Stimulated activated CD8-positive, alpha-beta memory T cell treated with anti-CD3 and anti-CD28 coated beads, Interleukin-4, amount 100 ng/mL, for 1 hour (primary cell): ENCODE measurements at places on chromosomes 16 and 17.

GRCh38 chr16:24151482-24151939 is 104.6 kb upstream of the CACNG3 start:
- no peak for DNase-seq

DNA sequence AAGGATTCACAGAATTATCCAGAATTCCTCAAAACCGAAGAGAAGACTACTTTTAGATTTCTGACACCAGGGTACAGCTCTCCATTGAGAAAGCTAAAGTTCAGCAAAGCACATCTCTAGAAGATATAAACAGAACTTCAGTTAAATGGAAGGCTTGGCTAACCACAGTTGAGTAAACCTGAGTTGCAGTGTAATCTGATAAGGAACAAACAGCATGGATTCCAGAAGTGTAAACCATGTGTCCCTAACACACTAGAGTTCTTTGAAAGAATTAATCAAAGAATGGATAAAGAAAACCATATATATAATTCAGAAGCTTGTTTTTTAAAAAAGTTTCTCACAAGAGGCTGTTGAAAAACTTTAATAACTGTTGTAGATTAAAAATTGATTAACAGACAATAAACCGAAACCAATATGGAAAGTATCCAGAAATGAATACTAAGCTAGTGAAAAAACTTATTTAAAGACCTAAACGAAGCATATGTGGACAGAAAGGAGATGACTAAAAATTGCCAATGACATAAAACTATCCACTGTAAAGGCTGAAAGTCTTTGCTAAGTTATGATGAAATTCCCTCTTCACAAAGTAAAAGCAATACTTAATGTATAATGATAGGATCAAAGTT is 4.3 kb downstream of the RNF43 start:
- no peak for DNase-seq

DNA sequence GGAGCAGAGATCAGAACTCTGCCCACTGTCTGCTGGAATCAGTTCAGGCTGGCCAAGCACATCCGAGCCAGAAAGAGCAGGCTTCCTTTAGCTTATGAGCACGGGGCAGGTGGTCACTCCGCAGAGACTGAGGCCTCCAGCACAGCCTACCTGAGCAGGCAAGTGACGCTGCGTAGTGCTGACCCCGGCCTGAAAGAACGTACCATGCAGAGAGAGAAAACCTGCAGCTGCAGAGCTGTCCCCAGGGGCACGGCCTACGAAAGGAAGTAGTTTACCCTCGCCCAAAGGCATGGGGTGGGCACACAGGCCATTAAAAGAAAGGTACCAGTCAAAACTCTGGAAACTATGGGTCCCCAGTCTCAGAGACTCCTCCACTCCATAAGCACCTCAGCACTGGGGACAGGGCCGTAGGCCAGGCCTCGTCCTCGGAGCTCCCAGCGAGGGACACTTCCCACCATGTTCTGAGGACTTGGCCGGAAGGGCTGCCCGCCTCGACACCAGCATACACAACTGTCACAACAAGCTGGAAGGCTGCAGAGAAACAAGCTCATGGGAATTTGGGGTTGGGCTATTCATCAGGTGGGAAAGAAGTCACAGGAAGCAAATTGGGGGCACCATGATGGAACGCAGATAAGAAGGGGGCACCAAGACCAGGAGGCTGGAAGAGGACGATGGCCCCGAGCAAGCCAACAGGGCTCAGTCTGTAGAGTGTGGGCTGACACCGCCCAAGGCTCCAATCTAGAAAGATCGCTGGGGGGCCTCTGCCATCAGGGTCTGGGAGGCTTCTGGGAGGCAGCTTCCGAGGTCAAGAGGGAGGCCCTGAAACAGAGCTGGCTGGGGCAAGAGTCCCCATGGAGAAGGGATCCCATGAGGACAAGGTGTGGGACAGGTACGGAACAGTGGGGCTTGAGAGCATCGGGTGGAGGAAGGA is 21.2 kb downstream of the MEAK7 start:
- no peak for DNase-seq

DNA sequence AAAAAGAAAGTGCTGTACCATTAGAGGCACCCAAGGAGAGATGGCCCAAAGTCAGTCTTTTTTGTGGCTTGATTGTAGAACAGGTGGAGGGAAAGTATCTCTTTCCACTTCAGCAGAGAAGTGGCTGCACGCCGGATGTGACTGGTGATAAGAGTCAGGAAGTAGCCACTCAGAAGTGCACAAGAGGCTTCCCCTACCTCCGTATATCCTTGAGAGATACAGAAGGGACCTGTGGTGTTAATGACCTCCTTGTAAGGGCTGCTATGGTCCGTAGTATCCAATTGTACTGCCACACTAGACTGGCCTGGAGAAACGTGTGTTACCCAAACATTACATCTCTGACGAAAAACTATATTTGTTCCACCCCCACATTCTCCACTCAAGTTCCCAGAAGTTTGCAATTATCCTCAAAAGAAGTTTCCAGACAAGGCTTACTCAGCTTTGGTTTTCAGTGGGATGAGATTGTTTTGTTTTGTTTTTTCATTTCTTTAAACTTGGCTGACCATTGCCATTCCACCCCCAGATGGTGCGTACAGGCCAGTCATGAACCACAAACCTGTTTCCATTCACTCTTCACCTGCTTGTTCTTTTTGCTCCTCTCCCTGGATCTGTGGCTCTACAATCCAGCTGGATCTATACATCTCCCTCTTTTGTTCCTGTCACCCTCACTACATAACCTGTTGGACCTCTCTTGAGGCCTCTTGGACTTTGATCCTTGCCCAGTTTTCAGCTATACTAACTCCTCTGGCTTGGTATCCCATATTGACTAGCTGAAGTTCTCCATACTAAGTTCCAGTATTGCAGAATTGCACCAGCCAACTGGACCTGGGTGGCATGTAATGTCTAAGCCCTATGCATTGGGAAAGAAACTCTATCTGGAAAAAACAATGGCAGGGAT is 20.7 kb upstream of the MED13 start:
- DNase-seq, result no peak

GRCh38 chr16:66925322-66925840 is at the start of gene RRAD:
RRAD (minus strand) TSS chr16:66925535; CDS start chr16:66925179, 356 bp downstream.
- no peak for DNase-seq

DNA sequence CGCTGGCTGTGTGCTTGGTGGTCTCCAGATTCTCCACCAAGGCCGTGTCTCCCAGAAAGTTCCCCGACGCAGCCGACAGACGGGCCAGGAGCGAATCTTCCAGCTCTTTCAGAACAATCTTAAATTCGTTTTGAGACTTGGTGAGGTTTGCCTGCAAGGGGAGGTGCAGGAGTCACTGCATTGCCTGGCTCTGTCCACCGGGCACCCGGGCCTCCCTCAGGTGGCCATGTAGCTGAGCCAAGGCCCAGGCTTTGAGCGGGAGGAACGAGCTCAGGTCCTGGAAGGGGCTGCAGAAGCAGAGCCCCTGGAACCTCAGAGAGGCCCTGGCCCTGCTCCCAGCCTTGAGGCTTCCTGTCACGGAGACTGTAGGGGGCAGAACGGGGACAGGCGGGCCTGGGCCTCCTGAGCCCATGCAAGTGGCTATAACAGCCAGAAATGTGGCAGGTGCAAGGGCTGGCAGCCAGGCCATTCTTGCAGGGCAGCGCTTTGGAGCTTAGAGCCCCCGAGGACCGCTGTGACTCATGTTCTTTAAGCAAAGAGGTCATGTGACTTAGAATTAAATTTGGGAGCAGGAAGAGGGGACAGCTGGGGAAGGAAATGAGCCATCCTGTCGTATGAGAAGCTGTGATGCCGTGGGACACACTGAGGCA is 72.4 kb downstream of the PGS1 start:
- DNase-seq, result no peak

GRCh38 chr16:3152027-3152276 is 17.1 kb downstream of the ZNF213 start:
- DNase-seq, result no peak

- DNase-seq, result no peak
Observed at GRCh38 chr17:80901319-80901718, 90.3 kb upstream of the CHMP6 start.

DNA sequence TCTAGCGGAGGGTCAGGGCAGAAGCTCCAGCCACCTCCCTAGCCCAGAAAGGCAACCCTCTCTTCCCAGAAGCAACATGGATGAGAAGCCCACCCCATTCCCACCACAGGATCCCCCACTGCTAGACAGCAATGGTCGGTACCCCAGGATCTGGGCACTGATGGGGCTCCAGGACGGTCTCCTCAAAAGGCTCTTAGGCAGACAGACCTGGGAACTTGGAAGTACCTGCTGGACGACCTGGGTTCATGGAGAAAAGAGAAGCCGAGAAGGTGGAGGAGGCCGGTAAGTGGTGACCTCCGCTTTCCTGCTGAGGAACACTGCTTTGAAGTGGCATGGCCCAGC is 96.6 kb downstream of the TBC1D16 start:
- DNase-seq, result no peak

GRCh38 chr17:82559566-82560251 is 40.2 kb downstream of the FOXK2 start:
- DNase-seq, result no peak

- DNase-seq, result no peak
Observed at GRCh38 chr17:38333635-38334295, 10.0 kb downstream of the GPR179 start.

GRCh38 chr16:19105131-19105530 is 8.6 kb upstream of the ITPRIPL2 start:
- no peak for DNase-seq

DNA sequence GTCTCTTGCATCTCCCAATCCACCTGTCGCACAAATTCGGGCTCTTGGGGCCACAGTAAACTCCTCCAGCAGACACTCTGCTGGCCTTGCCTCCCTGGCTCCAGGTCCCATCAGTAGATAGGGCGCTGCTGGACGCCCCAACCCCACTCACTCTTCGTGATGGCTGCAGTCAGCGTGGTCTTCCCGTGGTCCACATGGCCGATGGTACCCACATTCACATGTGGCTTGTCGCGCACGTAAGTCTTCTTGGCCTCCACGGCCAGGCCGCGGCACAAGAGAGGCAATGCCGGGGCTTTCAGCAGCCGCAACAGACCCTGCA is 428 bp downstream of the TUFM start:
- no peak for DNase-seq

DNA sequence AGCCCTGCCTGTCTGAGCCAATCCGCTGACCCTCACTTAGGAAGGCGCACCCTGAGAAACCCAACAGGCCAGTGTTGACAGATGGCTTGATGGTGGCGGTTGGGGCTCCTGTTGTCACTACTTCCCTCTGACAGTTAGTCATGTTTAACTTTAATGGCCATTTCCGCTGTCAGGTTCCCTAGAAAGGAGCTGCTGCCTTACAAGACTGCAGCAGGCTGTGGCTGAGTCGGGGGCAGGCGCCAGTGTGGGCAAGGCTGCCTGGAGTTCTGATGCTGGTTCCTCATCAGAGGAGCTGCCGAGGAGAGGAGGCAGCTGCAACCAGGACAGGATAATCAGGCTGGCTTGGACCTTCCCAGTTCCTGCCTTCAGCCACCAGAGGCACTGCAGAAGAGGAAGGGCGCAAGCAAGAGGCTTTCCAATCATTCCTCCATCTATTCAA is 223.2 kb upstream of the DYNLRB2 start:
- DNase-seq, result no peak
